NCI-H774 (cell line): ENCODE measurements at places on chromosomes 2 and 18.

DNA sequence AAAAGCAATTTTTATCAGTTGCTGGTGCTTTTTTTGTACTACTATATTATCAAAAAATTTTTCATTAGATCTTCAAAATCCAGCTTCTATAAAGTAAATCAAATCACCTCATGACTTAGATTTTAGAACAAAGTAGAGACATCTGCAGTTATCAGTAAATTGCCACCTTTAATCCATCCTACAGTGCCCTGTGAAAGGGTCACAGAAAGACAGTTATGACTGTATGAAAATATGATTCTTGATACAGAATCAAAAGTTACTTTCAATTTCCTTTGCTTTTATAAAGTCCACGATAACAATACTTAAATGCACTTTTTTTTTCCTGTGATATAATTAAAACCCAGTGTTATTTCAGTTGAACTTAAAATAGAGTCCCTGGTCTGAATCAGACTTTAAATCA, 61.4 kb downstream of the PRPF40A start:
- DNase-seq: no peak

DNA sequence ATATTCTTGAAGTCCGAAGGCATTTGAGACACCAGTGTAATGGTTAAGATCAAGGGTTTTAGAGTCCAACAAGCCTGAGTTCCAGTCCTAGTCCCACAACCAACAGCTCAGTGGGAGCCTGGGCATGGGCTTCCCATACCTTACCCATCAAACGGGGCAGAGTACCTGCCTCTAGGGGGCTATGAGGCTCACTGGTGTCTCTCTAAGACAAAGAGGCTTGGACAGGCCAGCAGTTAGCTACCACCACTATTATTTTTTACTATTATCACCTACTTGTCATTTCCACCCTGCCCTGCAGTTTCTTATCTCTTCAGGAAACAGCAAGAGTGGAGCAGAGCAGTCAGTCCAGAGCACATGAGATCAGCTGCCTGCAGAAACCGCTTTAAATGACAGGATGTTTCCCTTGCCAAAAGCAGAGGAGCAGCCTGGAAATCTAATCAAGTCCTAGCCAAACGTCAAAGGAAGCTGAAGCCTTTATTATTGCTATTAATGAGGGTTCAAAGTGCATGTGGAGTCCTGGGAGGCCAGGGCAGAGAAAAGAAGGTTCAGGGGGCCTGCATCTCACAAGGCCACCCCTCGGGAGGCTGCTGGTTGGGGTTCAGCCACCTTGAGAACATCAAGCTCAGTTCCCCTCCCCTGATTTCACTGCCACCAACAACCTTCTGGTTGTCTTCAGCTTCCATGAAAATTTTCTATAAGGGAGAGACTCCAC, 66.6 kb downstream of the STPG4 start:
- DNase-seq: no peak

GRCh38 chr18:78596794-78597345, 382.7 kb upstream of the SALL3 start:
- DNase-seq: no peak

GRCh38 chr2:211760103-211760502, 778.5 kb downstream of the ERBB4 start:
- no peak for DNase-seq

GRCh38 chr18:9828506-9829396, 57.0 kb upstream of the TXNDC2 start:
- no peak for DNase-seq

GRCh38 chr2:24955921-24956320, 15.8 kb downstream of the DNAJC27 start:
- no peak for DNase-seq

DNA sequence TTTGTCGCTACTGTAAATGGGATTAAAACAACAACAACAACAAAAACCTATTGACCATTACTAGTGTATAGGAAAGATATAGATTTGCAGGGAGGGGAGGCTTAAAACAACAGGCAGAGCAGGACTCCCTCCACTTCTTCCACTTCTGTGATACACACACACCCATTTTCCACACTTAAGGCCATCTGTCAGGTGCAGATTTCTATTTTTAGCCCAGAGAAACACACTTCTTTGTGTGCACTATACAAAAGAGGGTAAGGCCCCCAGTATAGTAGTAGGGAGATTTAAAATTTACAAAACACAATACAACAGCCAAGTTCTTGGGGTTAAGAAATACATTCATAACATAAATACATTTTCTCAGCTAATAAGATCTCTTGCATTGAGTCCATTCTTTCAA, 22.4 kb downstream of the PTPN2 start:
- DNase-seq: peak; percentile 28

GRCh38 chr18:50982802-50983179, 15.0 kb downstream of the ELAC1 start:
- no peak for DNase-seq

DNA sequence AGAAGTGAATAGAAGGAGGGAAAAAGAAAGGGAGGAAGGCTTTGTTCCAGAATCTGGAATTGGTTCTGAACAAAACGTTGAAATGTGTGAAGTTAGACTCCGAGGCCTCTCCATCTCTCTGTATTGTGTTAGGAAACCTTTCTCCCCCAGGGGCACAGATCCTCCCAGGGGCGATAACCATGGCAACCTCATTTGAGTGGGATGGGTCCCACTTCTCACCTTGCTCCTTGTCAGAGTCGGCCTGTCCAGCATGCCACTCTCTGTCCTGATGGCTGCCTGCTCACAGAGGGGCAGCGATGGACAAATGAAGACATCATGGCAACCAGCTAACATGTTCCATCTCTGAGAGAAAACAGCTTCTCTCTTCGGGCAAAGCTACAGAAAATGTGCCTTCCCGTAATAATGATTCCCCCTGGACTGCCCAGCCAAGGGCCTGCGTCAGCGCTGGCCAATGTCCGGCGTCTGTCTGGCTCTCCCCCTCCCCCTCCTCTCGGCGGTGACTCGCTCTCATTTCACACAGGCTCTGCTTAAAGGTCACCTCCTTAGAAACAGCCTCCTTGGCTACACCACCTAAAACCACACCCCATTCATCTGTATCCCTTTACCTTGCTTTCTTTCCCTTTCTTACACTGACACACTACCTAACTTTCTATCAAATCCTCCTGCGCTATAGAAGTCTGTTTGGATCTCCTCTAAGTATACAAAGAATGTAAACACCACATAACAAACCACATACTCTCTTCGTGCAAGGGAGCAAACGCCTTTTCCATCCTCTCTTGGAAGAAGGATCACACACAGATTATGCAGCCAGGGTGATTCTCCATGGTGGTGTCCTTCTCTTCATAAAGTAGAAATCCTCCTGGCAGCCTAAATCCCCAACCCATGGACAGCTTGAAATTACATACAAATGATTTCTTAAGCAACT, 32.1 kb upstream of the TTC39C start:
- no peak for DNase-seq

DNA sequence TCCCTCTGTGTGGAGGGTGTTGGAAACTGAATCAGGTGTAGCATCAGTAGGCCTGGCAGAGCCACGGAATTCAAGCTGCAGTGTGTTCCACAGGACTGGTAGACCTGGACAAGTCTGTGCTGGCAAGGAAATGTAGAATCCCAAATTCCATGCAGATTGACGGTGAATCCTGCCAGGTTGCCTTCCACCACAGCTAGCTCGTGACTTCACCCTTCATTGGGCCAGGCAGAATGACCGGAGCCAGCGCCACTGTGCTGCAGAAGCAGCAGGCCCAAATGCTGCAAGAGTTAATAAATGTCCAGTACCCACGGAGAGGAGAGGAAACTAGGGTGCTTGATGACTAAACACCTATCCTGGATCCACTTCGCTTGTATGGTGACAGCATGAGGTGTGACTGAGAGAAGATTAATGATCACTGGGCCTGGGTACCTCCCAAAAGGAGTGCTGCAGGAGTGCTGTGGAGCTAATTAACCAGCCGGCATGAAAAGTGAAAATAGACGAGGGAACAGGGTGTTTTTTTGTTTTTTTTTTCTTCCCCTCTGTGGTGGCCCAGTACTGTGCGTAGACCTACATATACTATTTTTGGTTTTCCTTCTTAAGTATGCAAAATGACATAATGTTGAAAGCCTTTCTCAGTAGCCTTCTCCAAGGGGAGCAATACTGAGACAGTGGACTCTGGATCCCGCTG, 122.2 kb downstream of the TANC1 start:
- no peak for DNase-seq

- DNase-seq: no peak
These were observed 905 bp upstream of the NUP35 start for GRCh38 chr2:183123117-183123958.

- no peak for DNase-seq
These were observed 60.2 kb upstream of the TCF7L1 start for GRCh38 chr2:85073033-85073432.

- peak; percentile 88 for DNase-seq
These were observed 44.7 kb downstream of the MRPS5 start for GRCh38 chr2:95076705-95077529.

GRCh38 chr2:105274046-105274445, 32.5 kb downstream of the GPR45 start:
- no peak for DNase-seq

DNA sequence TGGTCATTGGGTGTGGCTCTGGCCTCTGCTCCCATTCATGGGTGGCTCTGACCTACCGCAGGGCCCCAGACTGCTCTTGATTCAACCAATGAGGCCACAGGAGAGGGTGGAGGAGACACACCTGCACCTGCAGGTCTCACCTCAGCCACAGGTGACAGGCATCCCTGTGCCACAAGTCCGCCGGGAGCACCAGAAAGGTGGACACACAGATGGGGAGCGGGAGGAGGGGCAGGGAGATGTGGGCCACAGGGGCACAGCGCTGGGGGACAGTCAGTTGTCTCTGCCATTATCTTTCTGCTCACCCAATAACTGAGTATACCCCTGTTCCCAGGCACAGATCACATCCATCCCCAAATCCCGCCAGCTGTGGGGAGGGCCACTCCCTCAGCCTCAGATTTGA, 189.1 kb upstream of the SALL3 start:
- DNase-seq: no peak

DNA sequence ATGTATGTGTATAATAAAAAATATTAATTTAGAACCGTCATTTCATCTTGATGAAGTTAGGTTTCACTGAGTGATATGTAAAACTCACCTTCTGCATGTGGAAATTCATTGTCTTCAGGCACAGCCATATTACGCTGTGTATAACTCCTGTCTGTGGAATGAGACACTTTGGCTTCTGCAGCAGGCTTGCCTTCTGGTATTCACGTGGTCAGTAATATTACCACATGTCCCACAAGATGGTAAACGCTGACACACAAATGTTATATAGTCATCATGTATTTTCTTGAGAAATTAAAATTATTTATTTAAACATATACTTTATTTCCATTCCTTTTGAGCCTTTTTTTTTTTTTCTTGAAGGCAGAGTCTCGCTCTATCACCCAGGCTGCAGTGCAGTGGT, 25.1 kb upstream of the AAK1 start:
- DNase-seq: no peak

GRCh38 chr18:79525556-79526467, 130.1 kb downstream of the NFATC1 start:
- DNase-seq: no peak

DNA sequence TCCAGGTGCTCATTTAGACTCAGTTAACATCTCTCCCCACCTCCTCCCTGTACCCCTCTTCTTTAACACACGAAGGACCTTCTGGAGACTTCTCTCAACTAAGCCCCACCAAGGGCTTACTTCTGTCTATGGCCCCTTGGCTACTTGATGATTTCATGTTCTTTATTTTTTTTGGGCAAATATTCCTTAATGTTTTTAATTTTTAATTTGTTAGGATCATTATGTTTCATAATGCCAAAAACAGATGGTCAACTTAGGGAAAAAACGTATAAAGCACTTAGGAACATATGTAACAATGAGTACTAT, 25.9 kb downstream of the IL37 start:
- DNase-seq: no peak
